ENCODE measurements at places on chromosomes 2 and 18.
A peak's percentile ranks its signal among the peaks of the same experiment; 100 is the strongest.

DNA sequence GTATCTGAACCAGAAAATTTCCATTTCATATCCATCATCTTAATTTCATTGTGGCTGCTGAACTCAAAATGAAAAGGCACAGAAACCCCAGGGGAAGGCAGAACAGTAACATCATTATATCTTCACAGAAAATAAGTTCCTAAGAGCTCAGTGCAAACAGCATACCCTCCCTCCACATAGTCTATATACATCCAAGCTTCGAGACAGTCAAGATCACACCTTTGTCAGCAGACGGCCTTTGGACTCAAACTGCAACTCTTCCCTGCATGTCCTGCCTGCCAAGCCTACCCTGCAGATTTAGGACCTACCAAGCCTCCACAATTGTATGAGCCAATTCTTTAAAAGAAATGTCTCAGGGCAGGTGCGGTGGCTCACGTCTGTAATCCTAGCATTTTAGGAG, 502.1 kb downstream of the SUCLG1 start:
- no peak for DNase-seq

DNA sequence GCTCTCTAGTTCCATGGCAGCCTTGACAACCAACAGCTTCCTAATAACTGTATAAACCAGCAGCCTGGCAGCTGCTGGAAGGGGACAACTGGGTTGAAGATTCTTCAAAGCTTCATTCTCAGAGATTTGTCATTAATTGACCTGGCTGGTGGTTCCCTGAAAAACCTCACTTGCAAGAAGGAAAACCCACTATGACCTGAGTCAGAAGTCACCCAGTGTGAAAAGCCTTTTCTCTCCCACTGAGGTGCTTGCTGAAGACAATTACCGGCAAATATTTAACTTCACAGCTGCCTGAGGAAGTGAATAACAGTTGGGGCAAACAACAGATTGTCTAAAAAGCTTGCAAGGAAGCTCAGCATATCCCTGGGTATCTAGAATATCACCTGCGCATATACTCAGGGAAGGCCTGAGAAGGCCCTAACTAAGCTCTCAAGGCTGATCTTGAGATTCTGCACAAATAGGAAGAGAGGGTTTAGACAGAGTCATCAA, 49.9 kb downstream of the CRACDL start:
- DNase-seq = no peak

- no peak for DNase-seq
Measured at GRCh38 chr2:21774691-21775368, 651.1 kb downstream of the TDRD15 start.

- no peak for DNase-seq
Measured at GRCh38 chr2:234047361-234047760, 3.1 kb upstream of the SPP2 start.

DNA sequence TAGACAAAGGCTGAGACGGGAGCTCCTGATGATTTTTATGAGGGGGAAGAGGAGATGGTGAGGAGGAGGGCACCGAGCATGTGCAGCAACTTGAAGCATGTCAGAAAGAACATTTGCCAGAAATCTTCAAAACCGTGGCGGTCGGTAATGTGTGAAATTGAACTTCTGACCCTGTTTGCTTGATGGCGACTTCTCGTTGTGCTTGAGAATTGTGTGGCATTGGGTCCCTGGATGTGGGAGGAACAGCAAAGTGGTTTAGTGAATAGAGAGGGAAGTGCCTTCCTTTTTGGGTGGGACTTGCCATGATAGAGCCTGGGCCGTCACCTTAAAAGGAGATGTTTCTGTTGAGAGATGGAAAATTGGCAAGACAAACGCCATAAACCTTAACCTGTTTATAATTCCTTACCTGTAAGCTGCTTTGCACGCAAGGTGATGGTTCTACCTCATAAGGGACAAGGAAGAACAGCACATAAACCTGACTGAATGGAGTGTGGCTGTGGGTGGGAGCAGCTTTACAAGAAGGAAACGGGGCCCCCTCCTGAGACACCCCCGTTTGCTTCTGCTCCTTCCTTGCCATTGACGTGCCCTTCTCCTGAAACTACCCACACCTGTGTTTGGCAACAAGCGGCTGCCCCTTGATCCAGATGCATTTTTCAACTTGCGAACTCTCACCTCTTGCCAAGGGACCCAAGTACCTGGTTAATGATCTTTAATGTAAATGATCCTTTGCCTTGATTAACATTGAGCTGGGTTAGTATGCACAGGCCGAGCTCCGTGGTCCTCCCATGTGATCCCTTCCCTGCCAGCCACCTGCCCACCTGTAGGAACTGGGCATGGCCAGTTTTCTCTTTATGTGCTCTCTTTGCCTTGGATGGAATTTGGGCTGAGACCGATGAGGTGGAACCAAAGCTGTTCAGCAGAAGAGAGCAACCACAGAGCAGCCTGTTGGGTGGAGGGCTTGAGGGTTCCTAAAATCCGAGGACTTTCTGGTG, 153.2 kb downstream of the NEDD4L start:
- DNase-seq = no peak

GRCh38 chr18:40904295-40904694, 1050.7 kb upstream of the PIK3C3 start:
- no peak for DNase-seq

GRCh38 chr18:21205695-21206094, 36.3 kb upstream of the GREB1L start:
- no peak for DNase-seq

DNA sequence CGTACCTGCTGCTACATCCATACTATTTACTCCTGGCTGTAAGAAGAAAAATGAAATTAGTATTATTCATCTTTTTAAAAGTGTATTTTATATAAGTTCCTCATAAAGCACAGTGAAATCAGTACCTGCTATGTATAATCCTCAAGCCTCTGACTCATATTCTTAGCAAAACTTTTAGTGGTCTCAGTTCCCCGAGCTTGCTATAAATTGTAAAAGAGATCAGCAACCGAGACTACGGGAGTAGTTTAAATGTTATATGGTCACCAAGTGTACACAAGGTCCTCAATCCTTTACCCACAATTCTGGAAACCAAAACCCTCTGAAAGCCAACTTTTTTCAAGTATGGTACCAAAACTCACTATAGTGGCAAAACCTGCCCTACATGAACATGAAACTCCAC, 24.2 kb downstream of the PRPF40A start:
- no peak for DNase-seq

DNA sequence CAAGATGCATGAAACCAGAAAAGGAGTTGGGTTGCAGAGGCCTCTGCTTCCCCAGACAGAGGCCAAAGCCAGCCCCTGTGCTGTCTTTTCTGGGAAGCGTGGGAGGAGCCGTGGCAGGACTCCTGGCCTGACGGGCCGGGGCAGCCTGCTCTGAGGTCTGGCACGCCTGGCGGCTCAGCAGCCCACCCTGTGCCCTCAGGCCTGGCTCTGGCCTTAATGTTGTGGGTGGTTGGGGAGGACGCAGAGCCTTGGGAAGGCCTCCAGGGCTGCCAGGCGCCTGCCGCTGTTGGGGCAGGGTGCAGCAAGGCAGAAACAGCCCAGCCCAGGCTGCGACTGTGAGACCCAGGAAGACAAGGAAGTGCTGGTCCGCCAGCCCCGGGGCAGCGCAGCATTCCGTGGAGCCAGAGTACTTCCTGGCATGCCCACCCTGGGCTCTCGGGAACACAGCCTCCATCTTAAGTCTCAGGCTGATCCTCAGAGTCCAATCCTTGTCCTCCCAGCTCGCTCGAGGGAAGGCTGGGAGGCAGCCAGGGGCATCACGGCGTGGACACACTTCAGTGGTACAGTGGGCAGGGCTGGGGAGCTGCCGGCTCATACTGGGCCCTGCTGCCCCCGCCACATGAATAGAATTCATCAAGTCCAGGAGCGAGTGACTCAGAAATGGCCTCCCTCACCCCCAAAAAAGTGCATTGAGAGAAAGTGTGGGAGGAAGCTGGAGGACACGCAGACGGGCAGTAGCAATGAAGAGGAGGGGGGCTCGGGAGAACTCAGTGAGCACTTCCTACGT, 72.6 kb downstream of the EMX1 start:
- peak; percentile 50 for DNase-seq

DNA sequence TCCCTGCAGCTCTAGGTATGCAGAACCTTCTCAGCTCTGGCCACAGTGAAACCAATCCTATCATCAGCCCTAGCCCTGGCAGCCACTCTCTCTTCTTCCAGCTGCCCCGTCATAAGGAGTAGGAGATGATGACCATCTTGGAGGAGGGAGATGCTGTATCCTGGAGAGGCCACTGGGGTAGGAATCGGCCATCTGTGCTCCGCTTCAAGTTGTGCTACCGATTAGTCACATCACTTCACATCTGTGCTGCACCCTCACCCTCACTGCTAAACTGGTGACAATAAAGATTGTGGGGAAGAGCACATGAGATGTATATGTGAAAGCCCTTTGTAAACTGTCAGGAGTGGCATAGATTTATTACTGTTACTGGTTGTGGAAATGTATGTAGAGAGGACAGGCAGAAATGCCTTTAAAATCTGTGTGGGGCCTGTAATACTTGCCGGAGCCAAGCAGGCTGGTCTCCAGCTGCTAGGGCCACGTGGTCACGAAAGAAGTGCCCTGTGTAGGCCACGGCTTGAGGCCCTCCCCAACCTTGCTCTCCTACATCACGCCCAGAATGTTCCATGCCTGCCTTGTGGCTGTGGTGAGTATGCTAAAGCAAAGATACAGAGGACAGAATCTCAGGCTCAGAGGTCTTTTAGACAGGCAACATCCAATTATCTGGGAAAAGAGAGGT, 236.8 kb downstream of the CLIP4 start:
- no peak for DNase-seq

DNA sequence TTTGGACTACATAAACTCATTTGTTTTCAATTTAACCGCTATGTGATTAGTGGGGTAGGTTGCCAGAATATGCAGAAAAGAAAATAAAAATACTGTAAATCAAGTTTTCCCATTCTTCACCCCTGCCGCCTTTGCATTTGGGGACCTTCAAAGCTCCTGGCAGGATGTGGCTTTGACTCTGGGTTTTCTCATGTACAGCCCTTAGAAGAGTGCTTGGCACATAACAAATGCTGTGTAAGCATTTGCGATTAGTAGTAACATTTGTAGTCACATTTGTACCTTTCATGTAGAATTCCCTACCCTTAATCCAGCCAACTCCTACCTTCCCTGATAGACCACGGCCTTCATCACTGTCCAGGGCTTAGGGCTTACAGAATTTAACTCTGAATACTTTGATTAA, 262.6 kb downstream of the MREG start:
- no peak for DNase-seq

DNA sequence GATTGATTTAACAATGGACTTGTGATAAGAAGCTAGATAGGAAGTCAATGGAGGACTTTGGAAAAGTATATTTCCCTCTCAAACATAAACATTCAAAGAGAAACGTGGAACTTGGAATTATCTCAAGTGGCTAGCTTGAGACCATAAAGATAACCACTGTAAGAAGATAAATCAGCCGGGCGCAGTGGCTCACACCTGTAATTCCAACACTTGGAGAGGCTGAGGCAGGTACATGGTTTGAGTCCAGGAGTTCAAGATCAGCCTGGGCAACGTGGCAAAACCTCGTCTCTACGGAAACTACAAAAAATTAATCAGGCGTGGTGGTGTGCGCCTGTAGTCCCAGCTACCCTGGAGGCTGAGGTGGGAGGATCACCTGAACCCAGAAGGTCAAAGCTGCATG, 405.9 kb upstream of the ACVR2A start:
- no peak for DNase-seq

- no peak for DNase-seq
Measured at GRCh38 chr2:232925821-232926156, 55.7 kb downstream of the SNORC start.

- DNase-seq = peak; percentile 29
Measured at GRCh38 chr18:26307161-26307773, 81.0 kb downstream of the TAF4B start.

- peak; percentile 80 for DNase-seq
Measured at GRCh38 chr18:9708057-9708433, at the start of gene RAB31. RAB31 (plus strand) TSS chr18:9708301; CDS start chr18:9708406, 105 bp downstream.

DNA sequence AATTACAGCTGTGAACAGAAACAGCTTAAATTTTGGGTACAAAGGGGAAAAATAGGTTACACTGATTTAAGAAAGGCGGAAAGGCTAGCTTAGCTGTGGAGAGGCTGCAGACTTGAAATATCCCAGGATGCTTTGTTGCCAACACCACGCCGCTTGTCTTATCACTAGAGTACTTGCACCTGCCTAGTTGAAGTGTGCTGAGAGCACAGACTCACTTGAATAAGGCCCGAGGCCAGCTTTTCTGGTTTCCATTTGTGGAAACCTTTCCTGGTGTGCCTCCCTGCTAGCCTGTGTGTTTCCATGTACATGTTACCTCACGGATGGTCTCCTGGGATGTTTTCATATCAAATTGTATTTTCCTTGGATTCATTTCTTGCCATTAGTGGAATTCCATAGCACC, 3.2 kb downstream of the CABLES1 start:
- no peak for DNase-seq

DNA sequence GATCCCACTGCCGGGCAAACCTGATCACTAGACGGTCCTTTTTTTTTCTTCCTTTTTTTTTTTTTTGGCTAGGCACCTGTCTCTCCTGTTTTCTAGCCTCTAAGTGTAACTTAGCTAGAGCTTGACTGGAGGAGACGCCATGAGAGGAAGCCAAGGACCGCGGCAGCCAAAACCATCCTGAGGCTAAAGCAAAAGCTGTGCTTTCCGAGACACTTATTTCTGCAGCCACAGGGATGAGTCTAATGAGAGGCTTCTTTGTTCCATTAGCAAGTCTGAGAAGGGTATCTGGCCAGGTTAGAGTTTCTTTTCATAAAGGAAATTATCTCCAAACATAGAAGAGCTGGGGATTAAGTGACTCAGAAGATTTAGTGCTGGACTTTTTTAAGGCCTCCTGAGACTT, 7.3 kb upstream of the CXCR4 start:
- no peak for DNase-seq

- DNase-seq = no peak
Measured at GRCh38 chr2:164620873-164621763, at the start of gene GRB14. GRB14 (minus strand) TSS chr2:164621482; CDS start chr2:164621309, 173 bp downstream.

- DNase-seq = no peak
Measured at GRCh38 chr2:151097128-151097527, 164.5 kb downstream of the RBM43 start.

DNA sequence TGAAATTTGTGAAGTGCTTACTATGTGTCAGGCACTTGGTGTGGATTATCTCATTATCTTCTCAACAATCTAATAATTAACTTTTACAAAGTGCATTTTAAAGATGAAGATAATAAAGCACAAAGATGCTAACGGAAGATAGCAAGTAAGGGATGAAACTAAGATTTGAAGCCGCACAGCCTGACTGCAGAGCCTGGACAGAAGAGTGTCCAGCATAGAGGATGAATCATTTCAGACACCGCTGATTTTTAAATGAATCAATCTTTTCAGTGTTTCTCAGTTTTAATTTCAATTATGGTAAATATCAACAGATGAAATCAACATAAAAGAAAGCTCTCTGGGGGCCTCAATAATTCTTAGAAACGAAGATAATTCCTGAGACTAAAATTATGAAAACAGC, 24.5 kb upstream of the STAM2 start:
- DNase-seq = no peak
